ENCODE measurements at places on chromosomes 16 and 17.

DNA sequence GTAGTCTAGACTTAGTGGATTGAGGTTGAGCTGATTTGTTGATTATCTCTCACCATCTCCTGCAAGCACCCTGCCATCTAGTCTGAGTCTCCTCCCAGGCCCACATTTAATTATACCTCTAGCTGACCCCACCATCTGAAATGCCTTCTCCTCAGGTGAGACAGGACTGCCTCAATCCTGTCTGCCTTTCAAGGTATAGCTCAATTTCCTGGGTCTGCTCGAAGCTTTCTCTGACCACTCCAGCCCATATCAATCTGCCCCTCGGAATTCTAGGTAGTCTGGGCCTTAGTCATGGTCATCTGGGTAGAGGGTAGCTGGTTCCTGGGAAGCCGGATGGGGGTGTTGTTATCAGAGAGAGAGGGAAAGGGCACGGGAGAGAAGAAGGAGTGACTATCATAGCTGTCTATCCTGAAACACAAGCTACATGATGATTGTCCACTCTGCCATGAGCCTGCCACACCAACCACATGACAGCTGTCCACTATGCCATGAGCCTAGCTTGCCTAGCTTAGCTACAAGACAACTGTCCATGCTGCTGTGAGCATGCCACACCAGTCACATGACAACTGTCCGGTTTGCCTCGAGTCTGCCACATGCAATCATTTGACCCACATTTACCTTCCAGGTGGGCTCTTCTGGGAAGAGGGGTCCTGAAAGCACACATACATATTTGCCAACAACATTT lies 34.4 kb downstream of the LYRM9 start:
- DNase-seq, result no peak

DNA sequence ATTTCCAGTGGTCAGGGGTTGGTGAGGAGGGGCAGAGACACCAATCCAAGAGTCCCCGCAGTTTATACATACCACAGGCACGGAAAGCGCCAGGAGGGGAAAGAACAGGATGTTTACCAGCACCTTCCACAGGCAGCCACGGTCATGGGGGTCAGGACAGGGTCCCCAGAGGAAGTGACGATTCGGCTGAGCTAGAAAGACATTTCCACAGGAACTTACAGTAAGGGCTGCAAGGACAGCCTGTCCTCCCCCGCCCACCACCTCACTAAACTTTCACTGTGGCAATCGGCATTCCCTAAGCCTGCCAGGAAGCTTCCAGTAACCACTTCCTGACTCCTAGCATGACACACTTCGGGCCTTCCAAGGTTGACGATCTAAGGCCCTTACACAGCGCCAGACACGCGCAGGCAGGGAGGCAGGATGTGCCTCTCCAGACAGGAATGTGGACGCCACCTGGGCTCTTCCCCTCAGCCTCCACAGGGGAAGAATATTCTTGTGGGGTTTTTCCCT lies 1.2 kb upstream of the MT2A start:
- DNase-seq, result no peak

GRCh38 chr16:89860747-89861304 lies 12.6 kb upstream of the TCF25 start:
- DNase-seq, result no peak

DNA sequence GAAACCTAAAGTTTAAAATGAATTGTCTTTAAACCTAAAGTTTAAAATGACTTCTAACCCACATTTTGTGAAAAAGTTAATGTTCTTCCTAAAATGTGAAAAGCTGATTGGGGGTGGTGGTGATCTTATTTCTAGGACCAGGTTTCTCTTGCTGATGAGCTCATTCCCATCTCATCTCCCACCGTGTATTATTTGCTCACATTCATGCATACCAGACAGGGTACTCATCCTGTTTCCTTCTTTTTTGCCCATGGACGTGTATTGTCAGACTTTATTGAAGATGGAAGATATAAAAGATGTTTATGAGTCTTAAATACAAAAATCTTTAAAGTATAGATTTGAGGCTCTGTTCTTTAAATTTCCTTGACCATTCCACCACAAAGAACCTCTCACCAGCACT lies 70.1 kb upstream of the MPHOSPH6 start:
- no peak for DNase-seq

DNA sequence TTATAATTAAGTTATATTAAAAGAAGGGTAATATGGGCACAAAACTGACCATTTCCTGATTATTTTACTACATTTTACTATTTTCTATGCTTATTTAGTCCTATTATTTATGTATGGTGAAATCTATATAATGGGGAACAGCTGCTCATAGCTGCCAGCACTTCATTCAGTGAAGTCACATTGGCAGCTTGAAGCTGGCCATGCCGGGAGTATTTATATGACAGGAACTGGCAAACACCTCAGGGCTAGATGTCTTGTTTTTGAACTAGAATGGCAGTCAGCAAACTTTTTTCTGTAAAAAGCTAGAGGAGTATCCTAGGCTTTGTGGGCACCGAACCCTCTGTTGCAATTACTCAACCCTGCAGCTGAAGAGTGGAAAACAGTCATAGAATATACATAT lies 104.1 kb downstream of the CDH13 start:
- DNase-seq, result no peak

DNA sequence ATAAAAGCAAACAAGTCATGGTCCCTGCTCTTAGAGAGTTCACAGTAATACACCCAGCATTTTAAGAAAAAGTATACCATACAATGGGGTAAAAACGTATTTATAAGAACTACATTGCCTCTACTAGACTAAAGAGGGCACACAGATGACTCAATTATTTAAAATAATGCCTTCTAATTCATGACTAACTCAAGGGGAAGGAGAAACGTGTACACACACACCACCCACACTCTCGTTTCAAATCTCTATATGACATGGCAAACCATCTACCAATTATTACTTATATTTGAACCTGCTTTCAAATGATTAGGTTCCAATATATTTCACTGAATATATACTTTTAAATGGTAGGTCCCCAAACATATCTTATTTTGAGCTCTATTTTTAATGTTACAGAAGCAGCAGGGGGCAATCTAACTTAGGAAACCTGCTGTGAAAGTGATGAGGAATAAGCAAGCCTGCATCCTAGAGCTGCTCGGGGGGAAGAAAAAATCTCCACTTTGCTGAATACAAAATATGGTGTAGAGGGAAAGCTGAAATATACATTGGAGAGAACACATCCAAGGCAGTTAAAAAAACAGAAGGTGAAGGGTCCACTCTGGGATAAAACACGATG lies 232.4 kb upstream of the PSMD7 start:
- DNase-seq, result no peak

GRCh38 chr16:64626776-64627175 lies 495.1 kb downstream of the CDH11 start:
- no peak for DNase-seq

DNA sequence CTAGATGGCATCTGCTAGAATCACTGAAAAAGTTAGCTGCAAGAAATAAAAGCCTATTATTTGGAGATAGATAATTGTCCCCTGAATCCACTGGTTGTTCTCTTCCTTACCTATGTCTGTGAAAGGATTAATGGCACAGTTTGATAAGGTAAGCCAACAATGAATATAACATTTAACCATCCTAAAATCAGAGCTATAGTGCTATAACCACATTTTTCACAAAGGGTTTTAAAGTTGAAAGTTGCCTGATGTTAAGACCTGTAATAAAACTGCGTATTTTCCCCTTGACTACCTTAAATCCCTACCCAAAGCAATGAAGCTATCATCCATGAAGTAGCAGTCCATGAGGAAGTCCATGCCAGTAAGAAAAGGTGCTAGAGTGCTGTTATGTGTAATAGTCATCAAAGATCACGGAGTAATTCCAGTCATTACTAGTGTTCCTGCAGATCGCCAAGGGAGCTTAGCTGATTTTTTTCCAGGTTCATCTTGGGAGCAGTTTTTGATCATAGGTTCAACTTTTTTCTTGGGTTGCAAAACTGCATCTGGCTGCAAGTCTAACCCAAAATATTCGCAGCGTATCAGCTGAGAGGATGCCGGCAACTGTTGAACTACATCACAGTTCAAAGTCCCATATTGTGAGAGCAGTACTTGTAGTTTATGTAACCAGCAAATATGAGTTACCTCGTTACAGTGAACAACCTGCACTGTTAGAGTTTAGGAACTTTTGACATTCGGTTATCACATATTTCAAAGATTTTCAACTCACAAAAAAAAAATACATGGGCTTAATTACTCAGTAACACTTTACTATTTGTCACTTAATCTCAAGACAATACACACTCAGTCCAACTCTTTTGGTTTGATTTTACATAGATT lies 18.2 kb upstream of the RSL1D1 start:
- DNase-seq, result no peak

GRCh38 chr17:43732958-43733357 lies 25.6 kb downstream of the SOST start:
- no peak for DNase-seq
